IMR-90 (cell line): ENCODE measurements at places on chromosomes 7 and 10. TPM values are rescaled to one million over a fixed set of nuclear protein-coding genes. Genes with fewer than 3 reads are reported as not detected.

DNA sequence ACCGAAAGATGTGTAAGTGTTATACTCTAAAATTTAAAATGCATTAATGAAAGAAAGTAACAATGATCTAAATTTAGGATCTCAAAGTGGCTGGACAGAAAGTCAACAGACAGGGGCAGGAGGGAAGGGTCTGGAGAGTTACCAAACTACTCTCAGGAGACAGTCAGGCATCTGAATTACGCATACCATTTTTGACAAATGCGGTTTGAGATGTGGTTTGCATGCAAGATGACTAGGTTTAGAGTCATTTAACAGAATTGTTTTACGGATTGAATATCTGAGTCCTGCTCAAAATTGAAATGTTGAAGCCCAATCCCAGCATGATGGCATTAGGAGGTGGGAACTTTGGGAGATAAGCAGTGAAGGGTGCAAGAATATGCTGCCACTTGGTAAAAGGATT lies 314.1 kb downstream of the WDR11 start:
- no peaks in the 10 kb centered on the region for H3K4me1 ChIP-seq
- no peaks in the 10 kb centered on the region for H3K27me3 ChIP-seq
- no peaks in the 10 kb centered on the region for H3K36me3 ChIP-seq
- DNase-seq, result no peak
- H3K4me3 ChIP-seq, result no peak overlapping the region
- H3K27ac ChIP-seq, result no peak overlapping the region

DNA sequence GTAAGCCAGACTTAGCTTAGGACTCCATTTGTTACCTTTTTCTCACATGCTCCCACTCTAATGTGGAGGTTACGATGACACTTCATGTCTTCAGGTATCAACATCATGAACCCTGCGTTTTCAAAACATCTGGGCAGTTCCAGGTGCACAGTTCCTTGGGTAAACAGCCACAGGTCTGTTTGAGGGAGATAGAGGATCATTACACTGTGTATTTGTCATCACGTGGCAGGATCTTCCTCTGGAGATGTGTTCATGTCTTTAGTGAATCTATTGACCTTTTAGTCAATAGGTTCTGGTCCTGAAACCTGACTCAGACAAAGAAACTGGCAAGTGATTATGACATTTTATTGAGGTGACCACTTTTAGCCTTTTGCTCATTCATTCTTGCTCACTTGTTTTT lies 145.5 kb downstream of the ANKRD7 start:
- H3K27me3 ChIP-seq, result no peaks in the 10 kb centered on the region
- H3K4me1 ChIP-seq, result no peaks in the 10 kb centered on the region
- H3K4me3 ChIP-seq, result no peak overlapping the region
- H3K36me3 ChIP-seq, result no peaks in the 10 kb centered on the region
- H3K27ac ChIP-seq, result no peak overlapping the region
- no peak for DNase-seq

DNA sequence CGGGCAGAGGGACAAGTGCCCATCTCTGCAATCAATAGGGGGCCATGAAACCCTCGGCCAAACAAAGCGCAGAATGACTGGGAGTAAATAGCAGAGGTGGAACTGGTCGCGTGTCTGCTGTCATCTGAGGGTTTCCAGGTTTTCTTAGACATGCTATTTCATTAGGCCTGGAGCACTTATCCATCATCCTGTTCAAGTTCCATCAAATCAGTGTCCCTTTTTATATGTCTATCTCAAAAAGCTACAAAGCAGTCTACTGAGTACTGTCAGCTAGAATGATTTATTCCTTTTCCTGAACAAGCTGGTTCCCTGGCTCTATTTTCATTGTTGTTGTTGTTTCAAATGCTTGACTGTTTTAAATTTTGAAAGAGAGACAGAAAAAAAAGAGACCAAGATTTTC lies 590.5 kb downstream of the PARD3 start:
- H3K4me1 ChIP-seq, result no peaks in the 10 kb centered on the region
- H3K4me3 ChIP-seq, result no peak overlapping the region
- H3K27me3 ChIP-seq, result no peaks in the 10 kb centered on the region
- DNase-seq, result no peak
- peaks cover 1% of the 10 kb centered on the region; the same call in 1 of the 2 replicates for H3K36me3 ChIP-seq
- H3K27ac ChIP-seq, result no peak overlapping the region

Gene AUTS2
- total RNA-seq, result 0.90 and 1.4 TPM in 2 replicates
